ENCODE measurements at places on chromosomes 3 and 15.

GRCh38 chr15:51758645-51759044, 7.2 kb downstream of the TMOD2 start:
- DNase-seq: no peak

DNA sequence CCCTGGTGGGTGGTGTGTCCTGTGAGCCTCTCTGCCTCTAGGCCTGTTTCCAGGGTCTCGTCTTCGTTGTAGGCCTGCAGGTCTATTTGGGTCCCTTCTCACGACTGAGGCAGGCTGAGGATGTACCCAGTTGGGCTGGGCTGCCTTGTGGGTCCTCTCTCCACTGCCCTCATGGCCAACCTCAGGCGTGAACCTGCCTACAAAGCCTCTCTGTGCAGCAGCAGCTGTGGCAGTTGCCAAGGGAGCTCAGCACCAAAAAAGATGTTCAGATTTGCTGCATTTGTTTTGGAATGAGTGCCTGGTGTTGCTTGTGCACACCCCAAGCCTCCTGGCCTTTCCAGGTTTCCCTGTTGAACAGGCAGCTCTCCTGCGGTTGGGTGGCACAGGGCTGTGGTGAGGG, 13.4 kb downstream of the KLF13 start:
- DNase-seq: no peak

DNA sequence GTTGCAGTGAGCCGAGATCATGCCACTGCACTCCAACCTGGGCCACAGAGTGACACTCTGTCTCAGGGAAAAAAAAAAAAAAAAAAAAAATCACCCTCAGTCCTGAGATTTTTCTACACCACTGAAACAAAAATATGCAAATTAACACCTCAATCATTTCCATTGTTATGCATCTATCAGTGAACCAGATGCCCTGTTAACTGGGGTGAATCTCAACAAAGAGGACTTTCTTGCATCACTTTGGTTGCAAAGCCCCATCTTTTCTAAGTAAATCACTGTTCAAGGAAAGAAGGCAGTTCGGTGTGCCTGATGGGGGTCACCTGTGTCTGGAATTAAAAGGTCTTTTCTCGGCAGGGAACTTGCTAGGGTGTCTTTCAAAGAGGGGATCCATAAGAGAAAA, 421.6 kb downstream of the EPHB1 start:
- DNase-seq: no peak

GRCh38 chr3:42061713-42062380, 29.3 kb upstream of the TRAK1 start:
- DNase-seq: peak; percentile 67

- DNase-seq: no peak
These were observed 803.7 kb downstream of the MCTP2 start for GRCh38 chr15:95035106-95035505.

GRCh38 chr3:166186003-166186402, 348.8 kb upstream of the BCHE start:
- DNase-seq: no peak

DNA sequence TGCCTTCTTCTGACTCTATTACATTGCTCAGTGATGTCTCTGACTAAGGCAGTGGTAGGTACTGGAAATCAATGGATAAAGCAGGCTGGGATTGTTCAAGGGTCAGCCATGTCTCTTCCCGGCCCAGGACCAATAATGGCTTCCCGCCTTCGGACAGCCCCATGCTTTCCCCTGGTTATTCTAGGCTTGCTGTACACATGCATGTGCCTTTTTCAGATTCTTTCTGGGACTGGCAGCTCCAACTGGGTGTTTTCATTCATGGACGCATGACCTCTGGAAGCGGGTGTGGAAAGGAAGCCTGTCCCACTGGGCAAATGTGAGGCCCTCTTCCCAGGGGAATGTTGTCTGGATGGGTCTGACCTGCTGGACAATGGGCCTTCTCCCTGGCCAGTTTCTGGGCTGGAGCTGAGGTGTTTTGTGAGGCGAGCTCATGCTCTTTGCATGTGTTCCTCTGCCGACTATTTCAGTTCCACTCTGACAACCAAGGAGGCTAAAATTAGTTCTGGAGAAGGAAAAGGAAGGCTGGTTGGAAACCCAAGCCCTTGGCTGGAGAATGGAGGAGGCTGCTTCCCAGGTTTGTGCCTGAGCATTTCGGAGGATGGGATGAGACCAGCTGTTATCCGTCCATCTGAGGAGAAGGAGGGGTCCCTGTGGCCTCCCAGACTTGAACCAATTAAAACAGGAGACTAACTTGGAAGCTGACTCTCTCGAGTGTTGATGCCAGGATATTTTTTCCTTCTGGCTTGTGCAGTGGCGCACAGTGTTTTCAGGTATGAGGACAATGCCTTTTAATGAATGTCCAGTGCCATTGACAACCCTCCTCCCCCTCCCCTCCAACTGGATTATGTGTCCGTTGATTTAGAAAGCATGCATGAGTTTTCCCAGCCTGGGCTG, 6.9 kb downstream of the ACVR2B start:
- no peak for DNase-seq

GRCh38 chr3:111692593-111693552, 97.7 kb upstream of the ZBED2 start:
- no peak for DNase-seq

DNA sequence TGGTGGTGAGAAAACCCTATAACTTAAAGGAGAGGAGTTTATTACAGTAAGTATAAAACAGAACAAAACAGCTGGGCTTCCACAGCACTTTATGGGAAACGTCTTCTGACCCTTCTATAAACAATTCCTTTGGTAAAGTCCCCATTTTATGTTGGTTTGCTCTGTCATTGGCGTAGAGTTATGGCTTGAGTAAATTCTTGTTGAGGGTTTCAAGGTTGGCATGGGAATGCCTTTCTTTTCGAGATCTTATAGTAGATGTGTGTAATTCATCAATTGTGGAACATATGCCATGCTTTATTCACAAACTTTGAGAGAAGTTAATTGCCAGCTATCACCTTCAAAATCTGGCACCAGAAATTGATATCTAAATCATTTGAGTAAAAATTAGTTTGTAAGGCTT, 11.6 kb upstream of the CHL1 start:
- no peak for DNase-seq

GRCh38 chr3:38616658-38617057, 32.8 kb downstream of the SCN5A start:
- DNase-seq: no peak

- no peak for DNase-seq
These were observed 12.7 kb upstream of the MINDY4B start for GRCh38 chr3:150917951-150918350.

DNA sequence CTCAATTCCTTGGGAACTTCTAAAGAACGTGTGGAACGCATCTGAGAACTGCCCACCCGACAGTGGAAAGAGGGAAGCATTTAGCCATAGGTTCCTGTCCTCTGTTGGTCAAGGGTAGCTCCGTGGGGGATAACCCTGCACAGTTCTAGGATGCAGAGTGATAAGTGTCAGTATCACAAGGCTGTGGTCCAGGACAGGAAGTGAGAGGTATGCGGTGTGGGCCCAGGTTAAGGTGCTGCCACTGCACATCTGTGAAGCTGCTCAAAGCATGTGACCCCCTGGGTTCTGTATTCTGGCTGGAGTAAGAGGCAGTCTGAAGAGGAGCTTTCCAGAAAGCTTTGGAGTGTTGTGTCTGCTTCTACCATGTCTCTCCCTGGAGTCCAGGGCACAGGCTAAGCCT, 51.7 kb upstream of the HES1 start:
- no peak for DNase-seq

DNA sequence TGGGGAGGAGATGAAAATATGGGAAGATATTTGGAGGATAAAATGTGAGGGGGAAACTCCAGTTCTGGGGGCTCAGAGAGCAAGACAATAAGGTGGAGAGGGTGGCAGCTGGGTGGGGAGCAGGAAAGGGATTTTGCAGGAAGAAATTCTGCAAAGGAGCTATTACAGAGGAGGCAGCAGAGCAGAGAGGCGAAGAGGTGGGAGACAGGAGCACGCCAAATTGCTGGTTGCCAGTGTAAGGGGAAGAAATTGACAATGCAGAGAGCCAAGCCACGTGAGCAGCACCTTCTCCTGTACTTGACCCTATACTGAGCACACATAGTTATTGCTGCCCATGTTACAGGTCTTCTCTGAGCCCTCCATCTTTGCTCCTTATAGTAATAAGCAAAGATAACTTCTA, 190.3 kb upstream of the ONECUT1 start:
- no peak for DNase-seq

DNA sequence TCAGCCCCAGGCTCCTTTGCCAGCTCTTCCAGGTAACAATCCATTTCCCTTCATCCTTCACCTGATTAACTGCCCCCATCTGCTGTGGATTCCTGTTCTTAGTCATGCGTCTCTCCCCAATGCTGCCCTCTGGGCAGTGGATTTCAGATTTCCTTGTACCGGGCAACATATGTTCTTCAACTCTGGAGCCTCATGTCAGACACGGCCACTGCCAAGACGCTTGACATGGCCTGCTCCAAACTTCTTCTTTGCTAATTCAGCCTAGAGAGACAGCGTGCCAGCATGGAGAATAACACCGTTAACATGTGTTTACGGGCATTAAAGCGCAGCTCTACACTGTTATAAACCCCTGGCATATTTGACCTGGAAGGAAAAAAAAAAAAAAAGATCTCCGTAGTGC, 1035.1 kb upstream of the NR2F2 start:
- DNase-seq: no peak

DNA sequence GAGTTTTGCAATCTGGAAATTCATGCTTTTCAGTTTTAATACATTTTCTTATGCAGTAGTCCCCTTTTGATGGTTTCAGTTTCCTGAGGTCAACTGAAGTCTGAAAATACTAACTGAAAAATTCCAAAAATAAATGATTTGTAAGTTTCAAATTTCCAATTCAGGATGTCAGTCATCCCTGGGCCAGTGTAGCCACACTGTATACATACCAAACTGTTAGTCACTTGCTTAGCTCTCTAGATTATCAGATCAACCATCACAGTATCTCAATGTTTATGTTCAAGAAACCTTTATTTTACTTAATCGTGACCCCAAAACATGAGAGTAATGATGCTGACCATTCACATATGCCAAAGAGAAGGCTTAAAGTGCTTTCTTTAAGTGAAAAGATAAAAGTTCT, 715.5 kb downstream of the GBE1 start:
- no peak for DNase-seq

DNA sequence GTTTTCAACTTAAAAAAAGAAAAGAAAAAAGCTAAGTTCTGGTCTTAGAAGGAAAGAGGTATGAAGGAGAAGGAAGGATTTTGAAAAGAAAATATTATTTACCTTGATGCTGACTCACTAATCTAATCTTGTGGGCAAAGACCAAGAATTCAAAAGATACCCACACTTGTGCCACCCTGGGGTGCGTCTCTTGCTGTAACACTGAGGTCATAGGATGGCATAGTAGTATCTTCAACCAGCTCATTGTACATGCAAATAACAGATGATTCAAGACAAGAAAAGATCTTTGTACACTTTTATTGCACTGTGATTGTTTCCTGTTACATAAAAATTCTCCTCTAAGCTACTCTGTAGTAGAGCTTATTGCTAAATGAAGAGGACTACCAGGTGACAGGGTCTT, 17.3 kb downstream of the PLS1 start:
- peak; percentile 75 for DNase-seq

DNA sequence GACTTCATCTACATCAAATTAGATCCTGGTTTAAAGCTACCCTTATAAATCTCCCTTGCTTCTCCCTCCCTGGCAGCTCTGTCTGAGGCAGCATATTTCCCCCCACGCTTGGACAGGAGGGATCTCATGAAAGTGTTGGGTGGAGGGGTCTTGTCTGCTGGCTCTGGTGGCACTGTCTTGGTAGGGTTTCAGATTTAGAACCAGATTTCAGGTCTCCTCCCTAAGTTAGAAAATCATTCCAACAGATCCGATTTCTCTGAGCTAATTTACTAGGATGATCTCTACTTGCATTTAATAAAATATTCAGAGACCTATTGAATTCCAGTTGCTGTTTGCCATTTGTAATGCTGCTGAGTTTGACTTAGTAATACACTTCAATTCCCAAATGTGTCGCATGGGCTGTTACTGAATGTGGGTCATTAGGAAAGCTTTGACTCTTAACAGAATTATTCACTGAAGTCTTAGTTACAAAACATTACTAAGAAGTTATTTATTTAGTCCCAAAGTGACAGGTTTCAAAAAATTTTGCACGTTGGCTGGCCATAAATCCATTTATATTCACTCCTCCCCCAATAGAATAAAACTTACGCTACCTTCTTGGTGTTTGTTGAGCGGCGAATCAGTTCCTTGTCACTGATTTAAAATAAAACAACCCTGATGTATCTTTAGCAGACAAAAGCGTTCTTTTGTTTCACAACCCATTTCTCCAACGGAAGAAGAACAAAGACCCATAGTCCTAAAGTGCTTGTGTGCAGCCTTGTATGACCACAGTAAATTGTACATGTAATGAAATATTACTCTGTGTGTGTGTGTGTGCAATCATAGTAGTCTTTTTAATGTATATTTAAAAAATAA, 84.5 kb downstream of the TRAK1 start:
- no peak for DNase-seq

DNA sequence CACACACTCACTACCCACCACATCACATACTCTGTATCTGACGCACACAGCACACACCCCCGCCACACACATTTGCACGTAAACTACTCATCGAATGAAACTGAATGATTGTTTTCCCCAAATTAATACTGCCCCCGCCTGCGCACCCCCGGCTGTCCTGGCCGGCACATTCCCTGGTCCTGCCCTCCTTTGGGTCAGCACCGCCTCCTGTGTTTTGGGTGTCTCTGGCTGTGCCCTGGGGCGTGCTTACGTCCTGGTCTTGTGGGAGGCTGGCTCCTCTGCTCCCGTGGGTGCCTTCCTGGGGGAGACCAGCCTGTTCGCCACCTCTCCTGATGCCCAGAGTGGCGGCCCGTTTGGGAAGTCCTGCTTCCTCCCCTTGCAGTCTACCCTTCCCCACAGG, 30.2 kb downstream of the APBA2 start:
- no peak for DNase-seq

DNA sequence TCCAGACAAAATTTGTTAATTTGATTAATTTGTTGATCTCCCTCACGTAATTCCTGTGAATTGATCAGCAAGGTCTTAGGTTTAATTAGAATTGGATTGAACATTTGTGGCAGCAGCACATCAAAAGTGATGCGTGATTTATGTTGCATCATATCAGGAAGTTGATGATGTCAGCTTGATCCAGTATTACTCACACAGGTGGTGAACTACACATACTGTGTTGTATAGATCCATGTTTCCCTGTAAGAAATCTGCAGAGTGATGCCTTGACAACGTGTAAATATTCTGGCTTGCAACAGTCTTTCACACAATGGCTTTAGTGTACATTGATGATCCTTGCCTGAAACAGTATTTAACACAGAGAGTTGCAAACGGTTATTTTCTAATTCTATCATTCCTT, 200.4 kb downstream of the ADAMTSL3 start:
- no peak for DNase-seq

GRCh38 chr15:27806396-27806795, 292.7 kb downstream of the OCA2 start:
- no peak for DNase-seq

DNA sequence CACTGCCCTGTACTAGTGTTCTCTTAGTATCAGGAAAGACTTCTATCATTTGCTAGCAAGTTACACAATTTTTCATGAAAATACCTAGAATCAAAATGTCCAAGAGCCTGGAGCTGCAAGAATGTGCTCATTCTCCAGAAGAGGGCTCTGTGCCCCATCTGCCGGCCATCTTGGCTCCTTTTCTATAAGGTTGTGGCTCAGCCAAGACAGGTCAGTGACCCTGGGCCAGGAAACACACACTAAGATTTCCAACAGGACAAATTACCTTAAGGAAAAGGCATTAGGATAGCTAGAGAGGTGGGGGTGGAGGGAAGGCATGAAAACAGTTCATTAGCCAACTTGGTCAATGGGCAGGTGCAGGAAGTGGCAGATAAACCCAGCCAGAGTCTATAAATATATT, 20.7 kb downstream of the TIMP4 start:
- no peak for DNase-seq

Measured in LoVo (cell line).